Fibroblast of skin of left biceps (primary cell): ENCODE measurements at places on chromosomes 13 and 19.

DNA sequence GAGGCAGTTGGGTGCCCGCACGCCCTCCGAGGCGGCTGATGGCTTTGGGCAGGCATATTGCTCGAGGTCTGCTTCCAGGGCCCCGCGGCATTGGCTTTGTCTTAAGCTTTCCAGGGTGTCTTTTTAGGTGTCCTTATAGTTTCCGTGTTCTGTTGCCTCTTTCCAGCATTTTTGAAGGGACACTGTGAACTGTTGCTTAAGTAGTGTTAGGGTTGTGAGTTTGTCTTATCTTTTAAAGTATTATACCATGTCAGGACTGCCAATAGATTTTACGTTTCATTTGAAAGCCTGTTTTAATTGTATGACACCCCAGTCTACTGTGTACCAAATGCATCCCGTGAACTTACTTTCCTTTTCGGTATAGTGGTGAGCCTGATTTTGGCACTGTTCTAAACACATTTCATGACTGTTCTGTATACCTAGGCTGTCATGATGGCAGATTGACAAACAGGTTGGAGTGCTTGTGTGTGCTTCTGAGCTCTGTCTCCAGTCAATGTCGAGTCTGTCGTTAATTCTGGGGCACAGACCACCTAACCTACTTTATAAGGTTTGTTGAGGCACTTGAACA, 656 bp downstream of the PCCA start:
- DNase-seq: no peak

DNA sequence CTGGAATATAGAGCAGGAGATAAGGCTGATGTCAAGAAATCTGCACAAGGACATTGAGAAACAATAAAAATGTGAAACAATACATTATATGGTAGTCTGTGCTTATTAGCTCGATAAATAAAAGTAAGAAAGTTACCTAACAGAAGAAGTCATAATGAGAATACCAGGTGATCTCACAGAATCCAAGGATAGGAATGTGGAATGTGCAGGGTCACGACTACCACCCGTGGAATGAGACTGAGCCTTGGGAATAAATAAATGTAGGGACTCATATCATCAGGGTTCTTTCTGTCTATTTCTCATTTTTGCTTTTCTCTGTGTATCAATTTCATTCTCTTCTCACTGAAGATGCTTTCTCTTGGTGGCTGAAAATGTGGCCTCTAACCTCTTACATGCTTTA, 26.0 kb upstream of the KBTBD7 start:
- no peak for DNase-seq

- DNase-seq: no peak
These were observed 199.8 kb downstream of the COG6 start for GRCh38 chr13:39855236-39855635.

DNA sequence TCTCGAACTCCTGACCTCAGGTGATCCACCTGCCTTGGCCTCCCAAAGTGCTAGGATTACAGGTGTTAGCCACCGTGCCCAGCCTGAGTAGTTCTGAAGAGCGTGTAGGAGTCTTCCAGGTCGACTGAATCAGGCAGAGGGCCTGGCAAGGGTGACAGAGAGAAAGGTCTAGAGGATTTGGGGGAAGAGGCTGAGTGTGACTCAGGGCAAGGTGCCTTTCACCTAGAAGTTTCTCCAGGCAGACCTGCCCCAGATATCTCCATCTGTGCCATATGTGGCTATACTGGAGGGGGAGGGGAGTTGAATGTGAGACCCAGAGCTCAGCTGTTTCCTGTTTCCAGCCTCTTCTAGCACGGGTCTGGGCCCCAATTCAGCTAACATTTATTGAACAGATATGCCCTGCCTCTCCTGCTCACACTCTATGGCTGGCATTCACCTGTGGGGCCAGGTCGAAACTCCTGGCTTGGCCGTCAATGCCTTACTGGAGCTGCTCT, 1.3 kb downstream of the CCDC159 start:
- DNase-seq: no peak

- no peak for DNase-seq
These were observed 520.2 kb downstream of the RFC3 start for GRCh38 chr13:34338102-34338501.
